IMR-90 (cell line): ENCODE measurements at places on chromosomes 12 and 14. TPM values are rescaled to one million over a fixed set of nuclear protein-coding genes. Genes with fewer than 3 reads are reported as not detected.

The ART4 gene
- not detected in 2 replicates for total RNA-seq

GRCh38 chr14:80669426-80669825, 272.1 kb downstream of the CEP128 start:
- H3K4me1 ChIP-seq = peaks cover 5% of the 10 kb centered on the region; the same call in 1 of the 2 replicates
- H3K4me3 ChIP-seq = no peak overlapping the region
- peak; percentile 47 for DNase-seq
- H3K27ac ChIP-seq = no peak overlapping the region
- no peaks in the 10 kb centered on the region for H3K36me3 ChIP-seq
- H3K27me3 ChIP-seq = no peaks in the 10 kb centered on the region

- H3K27me3 ChIP-seq = peaks cover 5% of the 10 kb centered on the region
- no peaks in the 10 kb centered on the region for H3K36me3 ChIP-seq
- H3K4me1 ChIP-seq = no peaks in the 10 kb centered on the region
- peak; percentile 88 for DNase-seq
- no peak overlapping the region for H3K27ac ChIP-seq
- no peak overlapping the region for H3K4me3 ChIP-seq
Measured at GRCh38 chr12:94761559-94761958, 111.2 kb upstream of the TMCC3 start.

DNA sequence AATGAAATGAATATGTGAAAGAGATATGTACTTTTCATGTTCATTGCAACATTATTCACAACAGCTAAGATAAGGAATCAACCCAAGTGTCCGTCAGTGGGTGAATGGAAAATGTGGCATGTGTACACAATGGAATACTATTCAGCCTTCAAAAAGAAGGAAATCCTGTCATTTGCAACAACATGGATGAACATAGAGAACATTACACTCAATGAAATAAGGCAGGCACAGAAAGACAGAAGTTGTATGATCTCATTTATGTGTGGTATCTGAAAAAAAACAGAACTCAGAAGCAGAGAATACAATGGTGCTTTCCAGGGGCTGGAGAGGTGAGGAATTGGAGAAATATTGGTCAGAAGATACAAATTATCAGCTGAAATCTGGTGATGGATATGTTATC, 54.0 kb downstream of the TAOK3 start:
- H3K4me3 ChIP-seq = no peak overlapping the region
- H3K27me3 ChIP-seq = no peaks in the 10 kb centered on the region
- H3K4me1 ChIP-seq = no peaks in the 10 kb centered on the region; the same call in none of the 2 replicates
- no peak overlapping the region for H3K27ac ChIP-seq
- DNase-seq = no peak

DNA sequence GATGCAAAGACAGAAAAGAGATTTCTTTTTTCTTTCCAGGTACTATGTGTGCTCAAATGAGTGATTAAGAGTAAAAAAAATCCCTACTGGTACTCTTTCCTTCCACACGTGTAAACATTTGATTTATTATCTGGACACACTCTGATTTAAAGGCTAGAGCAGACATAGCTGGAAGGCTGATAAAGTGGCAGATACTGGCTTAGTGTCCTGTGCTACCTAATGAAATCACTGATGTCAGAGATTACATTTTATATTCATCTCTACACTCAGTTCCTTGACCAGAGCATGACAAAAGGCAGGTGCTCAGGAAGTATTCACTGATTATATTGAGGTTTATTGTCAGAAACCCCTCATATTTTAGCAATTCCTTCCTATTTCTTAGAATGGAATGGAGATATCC, 136.6 kb upstream of the SLC38A2 start:
- DNase-seq = no peak
- no peaks in the 10 kb centered on the region; the same call in 1 of the 2 replicates for H3K4me1 ChIP-seq
- no peak overlapping the region for H3K27ac ChIP-seq
- H3K36me3 ChIP-seq = no peaks in the 10 kb centered on the region; the same call in 1 of the 2 replicates
- no peak overlapping the region for H3K4me3 ChIP-seq
- no peaks in the 10 kb centered on the region for H3K27me3 ChIP-seq

DNA sequence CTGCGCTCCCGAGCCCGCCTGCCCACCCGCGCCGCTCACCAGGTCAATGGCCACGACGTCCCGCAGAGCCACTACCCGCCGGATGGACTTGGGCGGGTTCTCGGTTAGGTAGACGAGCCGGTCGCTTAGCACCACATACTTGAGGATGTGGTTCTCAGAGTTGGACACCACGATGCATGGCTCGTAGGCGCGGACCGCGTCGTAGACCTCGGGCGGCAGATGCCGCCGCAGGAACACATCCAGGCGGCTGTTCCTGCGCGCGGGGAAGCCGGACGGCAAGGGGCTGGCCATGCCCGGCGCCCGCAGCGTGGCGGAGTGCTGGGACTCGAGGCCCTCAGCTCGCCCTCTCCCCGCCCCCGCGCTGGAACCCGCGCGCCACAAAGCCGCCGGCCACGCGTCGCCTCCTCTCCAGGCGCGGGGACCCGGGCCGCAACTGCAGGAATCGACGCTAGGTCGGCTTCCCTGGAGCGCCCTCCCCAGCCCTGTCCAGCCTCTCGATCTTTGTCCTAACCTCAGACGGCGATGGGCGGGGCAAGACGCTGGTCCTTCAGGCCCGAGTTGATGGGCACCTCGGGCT, at the start of gene C12orf56:
Gene C12orf56 (minus strand): TSS at position 484 of the 577 bp plus-strand sequence. CDS start 193 bp downstream, at position 291.
- peak within 1 kb of the TSS; percentile 48 for H3K4me3 ChIP-seq
- no peaks in the 10 kb centered on the region for H3K4me1 ChIP-seq
- no peak for DNase-seq

DNA sequence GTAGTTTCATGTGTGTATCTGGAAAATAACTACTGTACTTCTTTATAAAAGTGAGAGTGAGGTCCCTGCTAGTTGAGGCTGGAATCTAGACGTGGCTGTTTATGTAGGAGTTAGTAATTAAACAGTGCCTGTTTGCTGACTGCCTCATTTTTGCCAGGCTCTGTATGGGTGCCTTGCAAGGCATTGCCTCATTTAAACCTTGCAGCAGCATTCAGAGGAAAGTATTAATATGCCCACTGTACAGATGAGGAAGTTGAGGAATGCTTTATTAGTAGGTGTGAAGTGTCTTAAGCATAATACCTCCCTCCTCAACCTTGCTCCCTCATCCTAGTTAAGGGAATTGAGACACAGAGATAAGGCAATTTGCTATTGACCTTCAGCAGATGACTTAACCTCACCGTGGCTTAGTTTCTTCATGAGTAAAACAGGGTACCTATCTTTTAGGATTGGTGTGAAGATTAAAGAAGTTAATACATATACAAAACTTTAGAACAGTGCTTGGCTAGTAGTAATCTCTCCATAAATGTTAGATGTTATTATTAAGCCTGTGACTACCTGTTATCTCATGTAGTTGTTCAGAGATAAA, 28.7 kb downstream of the PPM1A start:
- no peak overlapping the region for H3K4me3 ChIP-seq
- no peaks in the 10 kb centered on the region for H3K4me1 ChIP-seq
- DNase-seq = no peak
- no peaks in the 10 kb centered on the region for H3K27me3 ChIP-seq
- peaks cover 4% of the 10 kb centered on the region for H3K36me3 ChIP-seq
